Stimulated activated CD4-positive, alpha-beta T cell treated with anti-CD3 and anti-CD28 coated beads, Interleukin-1b, Interleukin-23, amount 100 ng/mL, for 48 hours (primary cell): ENCODE measurements at places on chromosomes 3 and 15.

DNA sequence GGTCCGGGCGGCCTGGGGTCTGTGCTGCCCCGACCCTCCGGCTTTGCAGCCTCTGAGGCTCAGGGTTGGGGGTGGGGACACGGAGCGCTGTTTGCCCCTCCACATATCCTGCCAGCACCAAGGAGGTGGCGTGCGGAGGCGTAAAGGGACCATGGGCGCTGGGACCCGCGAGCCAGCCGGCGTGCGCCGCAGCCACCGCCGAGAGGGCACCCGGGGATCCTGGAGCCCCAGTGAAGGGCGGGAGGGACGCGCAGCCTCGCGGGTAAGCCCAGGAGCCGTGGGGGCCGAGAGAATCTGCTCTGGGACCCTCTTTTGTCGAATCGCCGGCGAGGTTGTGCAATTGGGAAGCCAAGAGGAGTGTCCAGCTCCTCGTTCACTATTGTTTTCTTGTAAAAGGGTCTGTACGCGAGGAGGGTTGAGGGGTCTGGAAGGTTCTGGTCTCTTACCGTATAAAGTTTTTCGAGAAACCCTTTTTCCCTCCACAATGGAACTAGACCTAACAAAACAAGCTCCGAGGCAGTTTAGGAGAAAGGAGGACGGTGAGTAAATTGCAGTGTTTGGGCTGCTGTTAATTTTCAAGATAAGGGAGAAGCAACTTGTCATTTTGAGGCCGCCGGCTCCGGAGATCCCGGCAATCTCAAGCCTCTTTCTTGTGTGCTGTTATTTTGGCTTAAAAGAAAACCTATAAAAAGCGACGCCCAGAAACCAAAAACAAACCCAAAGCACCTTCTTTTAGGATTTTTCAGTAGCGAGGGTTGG, 29.9 kb upstream of the ST3GAL6 start:
- DNase-seq, result no peak

DNA sequence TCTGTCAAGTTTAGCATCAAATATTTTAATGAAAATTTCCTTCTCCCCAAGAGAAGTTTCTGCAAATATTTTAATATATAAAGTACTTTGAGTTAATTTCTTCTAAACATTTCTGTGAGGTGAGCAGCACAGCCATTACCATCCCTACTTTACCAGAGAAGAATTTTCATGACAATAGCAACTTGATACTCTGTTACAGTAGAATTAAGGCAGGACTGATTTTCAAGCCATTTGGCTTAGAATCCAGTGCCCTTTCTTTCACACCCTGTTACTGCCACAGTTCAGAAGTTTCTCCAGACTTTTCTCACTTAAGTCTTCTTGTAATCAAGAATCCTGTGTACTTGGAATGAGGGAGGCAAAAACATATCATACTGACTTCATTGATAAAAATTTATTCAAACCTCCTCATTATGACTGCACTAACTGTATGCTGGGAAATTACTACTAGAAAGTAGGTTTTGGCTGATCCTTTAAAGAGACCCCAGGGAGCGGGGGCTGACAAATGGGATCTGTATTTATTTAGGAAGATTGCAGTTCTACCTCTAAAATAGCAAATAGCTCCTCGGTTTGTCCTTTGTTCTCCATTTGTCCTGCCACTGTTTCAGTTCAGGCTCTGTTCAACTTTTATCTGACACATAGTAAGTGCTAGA, 557.0 kb upstream of the SGO1 start:
- no peak for DNase-seq

DNA sequence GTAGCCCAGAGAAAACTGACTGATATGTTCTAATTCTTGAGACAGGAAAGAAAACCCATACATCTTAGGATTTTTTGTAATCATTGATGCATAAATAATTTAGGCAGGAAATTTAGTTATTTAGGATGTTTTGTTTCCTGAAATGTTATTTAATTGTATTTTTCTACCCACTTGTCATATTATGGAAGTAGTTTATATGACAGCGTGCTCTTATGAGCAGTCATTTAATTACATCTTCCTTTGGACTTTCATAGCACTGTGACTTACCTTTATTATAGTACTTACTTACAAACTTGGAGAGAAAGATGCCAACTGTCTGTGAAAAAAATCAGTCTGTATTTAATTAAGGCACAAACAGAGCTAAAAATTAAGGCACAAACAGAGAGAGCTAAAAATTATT, 65.0 kb downstream of the AKAP13 start:
- DNase-seq, result no peak

GRCh38 chr3:114673481-114673880, 379.7 kb downstream of the TIGIT start:
- no peak for DNase-seq

DNA sequence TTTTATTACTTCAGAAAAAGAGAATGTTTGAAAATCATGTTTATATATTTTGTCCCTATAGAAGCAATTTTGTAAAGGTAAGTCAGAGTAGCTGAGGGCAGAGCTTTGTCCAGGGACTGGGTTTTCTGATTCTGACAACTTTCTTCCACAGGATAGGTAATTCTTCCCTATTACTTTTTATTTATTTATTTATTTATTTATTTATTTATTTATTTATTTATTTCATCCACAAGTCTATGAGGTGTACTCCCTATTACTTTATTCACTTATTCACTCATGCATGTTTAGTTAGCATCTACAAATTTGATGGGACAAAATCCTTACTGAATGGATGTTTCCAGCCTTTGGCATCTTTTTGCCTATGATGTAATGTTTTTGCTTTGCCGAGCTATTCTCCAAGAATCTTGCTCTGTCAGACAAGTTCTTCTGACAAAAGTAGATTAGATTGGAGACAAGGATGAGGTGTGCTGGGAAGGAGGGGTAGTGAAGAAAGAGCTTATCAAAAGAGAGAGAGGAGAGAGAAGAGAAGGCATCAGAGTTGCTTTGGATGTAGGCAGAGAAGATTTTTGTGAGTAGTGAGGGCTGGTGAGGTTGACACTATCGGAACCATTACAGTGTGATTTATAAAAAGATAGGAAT, 119.4 kb downstream of the SPATA16 start:
- no peak for DNase-seq

- no peak for DNase-seq
These were observed 15.6 kb downstream of the FRMD4B start for GRCh38 chr3:69370156-69370883.

DNA sequence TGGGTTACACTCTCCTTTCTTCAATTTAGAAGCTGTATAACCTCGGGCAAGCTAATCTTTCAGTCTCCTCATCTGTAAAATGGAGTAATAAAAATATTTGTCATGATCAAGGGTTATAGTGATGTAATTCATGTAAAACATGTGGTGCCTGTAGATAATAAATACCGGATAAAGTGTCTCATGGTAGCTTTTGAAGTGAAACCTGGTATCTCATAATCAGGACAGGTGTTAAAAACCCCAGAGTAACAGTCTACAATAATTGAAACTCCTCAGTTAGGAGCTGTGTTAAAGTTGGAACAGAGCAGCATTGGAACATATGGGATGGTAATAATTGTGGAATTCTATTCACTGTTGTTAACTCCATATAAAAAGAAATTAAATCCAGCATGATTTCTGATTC, 884 bp upstream of the KNL1 start:
- no peak for DNase-seq

DNA sequence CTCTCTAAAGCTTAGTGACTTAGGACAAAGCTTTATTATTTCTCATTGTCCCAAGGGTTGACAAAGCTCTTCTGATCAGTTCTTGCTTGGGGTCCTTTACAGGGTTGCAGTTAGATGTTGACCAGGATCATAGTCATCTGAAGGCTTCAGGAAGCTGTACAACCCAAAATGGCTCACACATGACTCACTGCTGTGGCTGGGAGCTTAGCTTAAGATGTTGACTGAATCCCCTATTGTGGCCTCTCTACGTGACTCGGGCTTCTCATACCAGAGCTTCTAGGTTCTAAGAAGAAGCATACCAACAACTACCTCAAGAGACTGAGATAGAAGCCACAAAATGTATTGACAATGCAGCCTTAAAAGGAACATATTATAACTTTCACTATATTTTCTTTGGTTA, 569.6 kb upstream of the ROBO2 start:
- no peak for DNase-seq
